ENCODE measurements at places on chromosomes 1 and 21.

GRCh38 chr1:78790174-78790573 is 140.5 kb downstream of the IFI44 start:
- DNase-seq, result no peak

- no peak for DNase-seq
Observed at GRCh38 chr1:247948558-247948957, at the start of gene OR2L8. TSS of gene OR2L8 (plus strand) at chr1:247948858. CDS start at chr1:247948858, 0 bp downstream.

DNA sequence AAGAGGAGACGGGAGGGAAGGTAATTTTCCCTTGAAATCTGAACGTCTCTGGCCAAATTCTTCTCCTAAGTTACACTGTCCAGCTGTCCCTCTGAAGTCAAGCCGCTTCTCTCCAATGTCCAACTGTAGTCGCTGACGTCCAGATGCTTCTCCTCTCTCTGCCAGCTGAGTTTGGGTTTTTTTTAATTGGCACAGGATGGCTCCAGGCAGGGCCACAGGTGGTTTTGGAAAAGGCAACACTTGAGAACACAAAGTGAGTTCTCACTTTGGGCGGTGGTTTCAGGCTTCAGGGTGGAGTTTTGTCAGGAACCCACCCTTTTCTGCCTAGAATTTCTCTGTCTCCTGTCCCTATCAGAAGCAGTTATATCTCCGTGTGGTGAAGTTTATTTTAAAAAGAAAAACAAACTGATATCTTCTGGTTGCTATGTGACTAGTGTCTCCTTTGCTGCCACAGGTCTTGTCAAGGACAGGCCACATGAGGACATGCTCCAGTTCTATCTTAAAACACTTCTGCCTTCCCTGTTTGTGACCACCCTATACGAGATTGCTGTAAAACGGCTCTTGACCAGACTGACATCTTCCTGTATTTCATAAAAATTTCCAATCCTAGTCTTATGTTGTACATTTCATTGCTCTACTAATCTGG is 472.3 kb upstream of the ADGRL4 start:
- DNase-seq, result no peak

GRCh38 chr1:21165076-21165475 is 11.6 kb downstream of the EIF4G3 start:
- no peak for DNase-seq

- DNase-seq, result peak; percentile 92
Observed at GRCh38 chr1:16984717-16985116, 4.3 kb upstream of the MFAP2 start.

DNA sequence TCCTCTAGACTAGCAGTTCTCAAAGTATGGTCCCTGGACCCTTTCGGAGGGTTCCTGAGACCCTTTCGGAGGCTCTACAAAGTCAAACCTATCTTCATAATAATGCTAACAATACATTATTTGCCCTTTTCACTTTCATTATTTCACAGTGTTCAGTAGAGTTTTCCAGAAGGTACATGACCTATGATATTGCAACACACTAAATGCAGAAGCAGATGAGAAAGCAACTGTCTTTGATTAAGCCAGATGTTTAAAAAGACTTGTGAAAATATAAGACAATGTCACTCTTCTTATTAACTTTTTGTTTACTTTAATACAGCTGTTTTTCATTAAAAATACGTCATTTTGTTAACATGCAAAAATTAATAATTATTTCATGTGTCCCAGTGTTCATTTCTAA is 5.8 kb downstream of the KCNJ10 start:
- no peak for DNase-seq

GRCh38 chr1:29004288-29004687 is 89.9 kb downstream of the EPB41 start:
- no peak for DNase-seq

GRCh38 chr1:165875604-165876003 is 48.2 kb downstream of the UCK2 start:
- no peak for DNase-seq

GRCh38 chr21:26067836-26068594 is 102.6 kb downstream of the APP start:
- no peak for DNase-seq

DNA sequence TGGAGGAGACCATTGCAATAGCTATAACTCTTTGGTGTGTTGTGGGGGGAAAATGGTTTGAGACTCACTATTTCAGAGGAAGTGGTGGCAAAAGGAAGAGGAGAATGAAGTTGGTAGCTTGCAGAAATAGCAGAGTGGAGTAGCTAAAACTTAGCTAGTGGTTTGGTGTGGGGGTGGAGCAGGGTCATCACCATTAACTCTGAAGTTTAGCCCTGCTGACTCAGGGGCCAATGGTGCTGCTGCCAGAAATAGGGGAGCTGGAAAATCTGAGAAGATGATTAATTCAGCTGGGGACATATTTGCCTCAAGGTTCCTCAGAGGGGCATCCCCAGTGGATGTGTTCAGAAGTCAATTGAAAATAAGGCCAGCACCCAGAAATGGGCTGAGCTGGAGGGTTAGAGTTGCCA is 65.4 kb downstream of the RUNX1 start:
- peak; percentile 72 for DNase-seq

- DNase-seq, result no peak
Observed at GRCh38 chr1:94115254-94115899, 5.6 kb downstream of the ABCA4 start.

GRCh38 chr1:155023627-155024026 is 10.0 kb downstream of the DCST2 start:
- no peak for DNase-seq

GRCh38 chr1:200260597-200261335 is 149.1 kb downstream of the ZNF281 start:
- DNase-seq, result peak; percentile 70

GRCh38 chr1:56671542-56671941 is 26.4 kb downstream of the PRKAA2 start:
- no peak for DNase-seq

Measured in fibroblast of skin of scalp (primary cell).